Naive thymus-derived CD4-positive, alpha-beta T cell (primary cell): ENCODE measurements at places on chromosomes 16 and 17. TPM values are rescaled to one million over a fixed set of nuclear protein-coding genes. Genes with fewer than 3 reads are reported as not detected.

DNA sequence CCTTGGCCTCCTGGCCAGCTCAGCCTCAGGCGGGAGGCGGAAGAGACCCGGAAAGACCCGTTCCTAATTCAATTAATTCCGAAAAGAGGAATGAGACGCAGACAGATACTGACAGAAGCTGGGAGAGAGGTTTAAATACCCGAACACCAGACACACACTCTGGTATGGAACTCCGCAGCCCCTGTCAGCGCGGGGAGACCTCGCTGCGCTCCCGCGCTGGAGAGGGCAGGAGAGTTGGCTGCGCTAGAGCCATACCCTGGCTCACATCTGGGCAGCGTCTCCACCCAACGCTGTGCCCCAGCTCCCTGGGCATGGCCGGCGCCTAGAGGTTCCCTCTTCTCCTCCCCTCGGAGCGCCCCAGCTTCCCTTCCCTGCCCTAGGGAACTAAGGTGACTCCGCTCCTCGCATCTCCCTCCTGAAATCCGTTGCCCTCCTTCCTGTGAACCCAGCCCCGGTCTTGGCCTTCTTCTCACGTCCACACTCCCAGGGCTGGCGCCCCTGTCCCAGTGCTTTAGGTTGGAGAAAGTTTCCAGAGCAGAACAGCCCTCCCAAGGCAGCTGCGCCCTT lies 8.0 kb downstream of the NEUROD2 start:
- H3K4me3 ChIP-seq, result no peak overlapping the region
- H3K27me3 ChIP-seq, result peaks cover 19% of the 10 kb centered on the region
- H3K36me3 ChIP-seq, result no peaks in the 10 kb centered on the region
- DNase-seq, result no peak

DNA sequence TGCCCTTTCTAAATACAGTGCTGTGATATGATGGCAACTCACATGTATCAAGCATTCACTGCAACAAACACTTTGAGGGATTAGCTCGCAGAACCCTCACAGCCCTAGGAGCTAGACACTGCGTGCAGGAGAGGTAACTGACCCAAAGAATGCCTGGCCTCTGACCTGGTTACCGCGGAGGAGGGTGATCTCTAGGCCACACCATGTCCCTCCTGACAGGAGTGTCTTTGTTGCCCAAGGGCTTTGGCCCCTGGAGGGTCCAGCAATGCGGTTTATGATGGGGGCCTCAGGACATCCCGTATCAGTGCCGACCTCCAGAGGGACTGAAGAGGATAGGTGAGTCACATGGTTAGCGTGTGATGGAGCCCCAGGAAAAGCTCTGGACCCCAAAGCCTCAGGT lies 130.6 kb downstream of the MGAT5B start:
- no peaks in the 10 kb centered on the region for H3K27me3 ChIP-seq
- H3K36me3 ChIP-seq, result no peaks in the 10 kb centered on the region
- peaks cover 33% of the 10 kb centered on the region for H3K4me1 ChIP-seq
- peak overlapping the region; percentile 70 for H3K27ac ChIP-seq
- peak overlapping the region; percentile 52 for H3K4me3 ChIP-seq
- no peak for DNase-seq

- H3K4me3 ChIP-seq, result no peak overlapping the region
- H3K4me1 ChIP-seq, result no peaks in the 10 kb centered on the region
- no peak for DNase-seq
- no peaks in the 10 kb centered on the region for H3K36me3 ChIP-seq
- no peak overlapping the region for H3K27ac ChIP-seq
These were observed 46.5 kb downstream of the SSH2 start for GRCh38 chr17:29883497-29883896.

GRCh38 chr17:74795327-74796020 lies 19.3 kb upstream of the NAT9 start:
- H3K27ac ChIP-seq, result no peak overlapping the region
- H3K4me3 ChIP-seq, result no peak overlapping the region
- DNase-seq, result no peak

DNA sequence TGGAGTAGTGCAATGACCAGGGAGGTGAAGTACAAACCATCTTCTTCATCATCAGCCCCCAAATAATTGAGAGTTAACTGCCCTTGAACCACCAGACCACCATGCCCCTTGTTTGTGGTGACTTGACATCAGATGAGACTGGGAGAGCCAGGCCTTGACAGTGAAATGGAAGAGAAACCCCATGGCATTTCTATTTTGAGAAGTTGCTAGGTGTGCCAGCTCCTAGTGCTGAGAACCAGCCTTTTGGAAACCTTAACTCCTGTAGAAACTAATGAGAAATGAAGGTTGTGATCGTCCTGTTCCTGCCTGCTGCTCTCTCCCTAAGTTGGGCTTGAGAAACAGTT lies 2.8 kb downstream of the TMEM94 start:
- no peaks in the 10 kb centered on the region for H3K36me3 ChIP-seq
- H3K4me1 ChIP-seq, result peaks cover 10% of the 10 kb centered on the region
- DNase-seq, result no peak
- no peak overlapping the region for H3K4me3 ChIP-seq
- no peak overlapping the region for H3K27ac ChIP-seq
- H3K27me3 ChIP-seq, result no peaks in the 10 kb centered on the region

DNA sequence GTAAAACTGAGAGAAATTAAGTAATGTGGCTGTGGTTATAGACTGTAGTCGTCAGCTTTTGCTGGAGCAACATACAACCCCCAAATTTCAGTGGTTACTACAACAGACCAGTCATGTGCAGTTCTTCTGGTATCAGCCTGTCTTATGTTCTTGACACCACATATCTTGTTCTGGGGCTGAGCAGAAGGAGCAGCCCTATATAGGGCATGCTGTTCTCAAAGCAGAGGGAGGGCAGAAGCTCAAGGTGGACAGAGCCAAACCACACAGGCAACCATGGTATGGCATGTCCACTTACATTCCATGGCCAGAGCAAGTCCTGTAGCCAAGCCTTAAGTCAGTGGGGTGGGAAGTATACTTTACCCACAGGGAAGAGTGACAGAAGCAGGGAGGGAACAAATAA lies 7.7 kb downstream of the PRKAR1A start:
- no peak for DNase-seq
- H3K27ac ChIP-seq, result no peak overlapping the region
- no peak overlapping the region for H3K4me3 ChIP-seq
- H3K4me1 ChIP-seq, result no peaks in the 10 kb centered on the region

DNA sequence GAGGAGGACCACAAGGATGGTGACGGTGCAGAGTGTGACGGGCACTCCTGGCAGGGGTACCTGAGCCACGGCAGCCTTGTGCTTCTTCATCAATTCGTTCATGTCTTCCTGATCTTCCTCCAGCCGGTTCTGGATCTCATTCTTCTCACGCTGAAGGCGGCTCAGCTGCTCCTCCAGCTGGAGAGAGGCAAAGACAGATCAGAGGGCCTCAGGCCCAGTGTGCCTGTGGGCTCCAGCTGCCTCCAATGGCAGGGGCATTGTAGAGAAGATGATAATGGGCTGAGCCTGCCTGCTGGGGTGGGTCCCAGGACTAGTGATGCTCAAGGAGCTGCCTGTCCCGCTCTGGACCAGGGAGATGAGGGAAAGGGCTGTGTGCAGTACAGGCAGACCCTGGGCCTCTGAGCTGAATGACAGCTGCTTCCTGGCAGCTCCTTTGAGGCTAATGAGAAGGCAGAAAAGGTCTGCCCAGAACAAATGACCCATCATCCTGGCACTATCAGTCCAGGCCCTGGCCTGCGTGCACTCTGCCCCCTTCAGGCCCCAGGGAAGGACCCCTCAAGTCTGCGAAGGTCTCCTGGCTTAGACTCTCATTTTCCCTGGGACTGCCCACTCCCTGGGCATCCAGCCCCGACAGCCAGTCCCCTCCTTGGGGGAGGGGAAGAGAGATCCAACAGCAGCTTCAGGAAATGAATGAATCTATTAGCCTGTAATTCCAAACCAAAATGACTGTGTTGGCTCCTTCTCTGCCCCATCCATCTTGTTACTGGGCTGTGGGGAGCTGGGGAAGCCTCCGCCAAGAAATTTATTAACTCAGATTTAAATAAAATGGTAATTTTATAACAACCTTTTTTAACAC lies 48.0 kb downstream of the PIPOX start:
- no peaks in the 10 kb centered on the region for H3K27me3 ChIP-seq
- peaks cover 6% of the 10 kb centered on the region for H3K36me3 ChIP-seq
- H3K27ac ChIP-seq, result no peak overlapping the region
- H3K4me1 ChIP-seq, result no peaks in the 10 kb centered on the region

DNA sequence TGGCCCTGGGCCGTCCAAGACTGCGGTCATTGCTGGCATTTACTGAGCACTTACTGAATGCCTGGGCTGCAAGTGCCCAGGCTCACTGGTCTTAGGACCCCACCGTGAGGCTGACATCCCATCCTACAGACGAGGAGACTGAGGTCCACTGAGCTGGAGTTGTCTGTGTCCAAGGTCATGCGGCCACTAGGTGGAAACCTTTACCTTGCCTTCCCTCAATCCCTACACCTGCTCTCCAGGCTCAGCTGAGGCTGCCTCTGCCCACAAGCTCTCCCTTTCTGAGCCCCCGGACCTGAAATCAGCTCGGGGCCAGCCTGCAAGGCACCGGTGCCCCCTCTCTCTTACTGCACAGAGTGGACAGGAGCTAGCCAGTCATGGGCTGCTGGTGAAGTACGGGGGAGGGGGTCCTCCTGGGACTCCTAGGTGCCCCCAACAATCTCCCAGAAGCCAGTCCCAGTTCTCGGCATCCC lies 1.5 kb downstream of the CASKIN1 start:
- no peaks in the 10 kb centered on the region for H3K36me3 ChIP-seq
- peaks cover 8% of the 10 kb centered on the region for H3K4me1 ChIP-seq
- no peak overlapping the region for H3K27ac ChIP-seq
- H3K27me3 ChIP-seq, result peaks cover 6% of the 10 kb centered on the region
- H3K4me3 ChIP-seq, result no peak overlapping the region

GAST gene
- not detected for total RNA-seq

DNA sequence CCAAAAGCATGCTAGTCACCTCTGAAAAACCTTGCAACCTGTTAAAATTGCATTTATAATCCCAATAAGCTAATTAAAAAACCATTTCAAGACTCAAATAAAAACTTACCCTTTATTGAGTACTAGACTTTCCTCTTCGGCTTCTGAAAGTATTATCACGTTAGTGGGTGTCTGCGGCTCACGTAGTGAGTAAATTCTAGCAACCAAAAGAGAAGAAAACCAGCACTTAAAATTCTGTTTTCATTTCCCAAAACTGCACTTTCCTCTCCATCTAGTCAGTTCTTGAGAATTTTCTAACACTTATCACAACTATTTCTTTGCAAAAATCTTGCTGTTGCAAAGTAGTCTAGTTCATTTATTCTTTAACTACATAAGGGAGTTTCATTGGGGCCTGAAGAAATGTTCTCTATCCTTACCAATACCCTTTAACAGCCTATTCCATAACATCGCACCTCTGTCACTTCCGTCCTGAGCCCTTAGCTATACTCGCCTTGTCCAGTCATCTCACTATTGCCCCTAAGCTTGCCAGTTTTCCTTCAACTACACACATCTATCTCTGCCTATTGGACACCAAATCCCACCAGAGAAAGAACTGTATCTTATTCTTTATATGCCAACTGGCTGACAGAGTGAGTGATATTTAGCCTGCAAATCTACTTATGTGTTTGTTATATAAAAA lies 8.7 kb downstream of the NUP88 start:
- H3K27ac ChIP-seq, result no peak overlapping the region
- H3K36me3 ChIP-seq, result peaks cover 55% of the 10 kb centered on the region
- H3K4me3 ChIP-seq, result no peak overlapping the region
- H3K27me3 ChIP-seq, result no peaks in the 10 kb centered on the region
- no peaks in the 10 kb centered on the region for H3K4me1 ChIP-seq

DNA sequence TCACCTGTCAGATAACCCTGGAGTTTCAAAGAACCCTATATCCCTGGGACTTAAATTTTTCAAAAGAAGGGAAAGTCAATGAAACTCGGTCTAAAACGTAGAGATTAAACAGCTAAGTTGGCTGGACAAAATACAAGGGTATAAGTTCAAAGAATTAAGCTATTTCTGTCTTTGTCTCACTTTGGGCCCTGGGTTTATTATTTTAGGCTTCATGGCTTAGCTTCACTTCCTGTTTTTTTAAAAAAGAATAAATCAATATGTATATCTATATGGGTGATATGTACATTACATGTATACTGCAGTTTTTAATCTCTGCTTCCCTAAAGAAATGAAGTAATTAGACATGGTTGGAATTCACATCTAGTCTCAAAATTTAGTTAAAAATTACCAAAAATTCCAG lies 132.3 kb downstream of the TRIM37 start:
- no peaks in the 10 kb centered on the region for H3K27me3 ChIP-seq
- H3K4me3 ChIP-seq, result no peak overlapping the region
- no peaks in the 10 kb centered on the region for H3K4me1 ChIP-seq
- H3K27ac ChIP-seq, result no peak overlapping the region

- H3K4me3 ChIP-seq, result no peak overlapping the region
- no peaks in the 10 kb centered on the region for H3K36me3 ChIP-seq
- no peak for DNase-seq
These were observed 606 bp upstream of the C17orf113 start for GRCh38 chr17:42051013-42051400.

CRHR1 gene
- not detected for total RNA-seq

- no peaks in the 10 kb centered on the region for H3K4me1 ChIP-seq
- H3K27ac ChIP-seq, result no peak overlapping the region
- H3K4me3 ChIP-seq, result no peak overlapping the region
These were observed 13.6 kb downstream of the CARHSP1 start for GRCh38 chr16:8855051-8855786.

- no peak overlapping the region for H3K27ac ChIP-seq
- peaks cover 16% of the 10 kb centered on the region for H3K4me1 ChIP-seq
- no peak for DNase-seq
- no peaks in the 10 kb centered on the region for H3K27me3 ChIP-seq
These were observed 13.5 kb upstream of the INPP5K start for GRCh38 chr17:1529863-1530262.

DNA sequence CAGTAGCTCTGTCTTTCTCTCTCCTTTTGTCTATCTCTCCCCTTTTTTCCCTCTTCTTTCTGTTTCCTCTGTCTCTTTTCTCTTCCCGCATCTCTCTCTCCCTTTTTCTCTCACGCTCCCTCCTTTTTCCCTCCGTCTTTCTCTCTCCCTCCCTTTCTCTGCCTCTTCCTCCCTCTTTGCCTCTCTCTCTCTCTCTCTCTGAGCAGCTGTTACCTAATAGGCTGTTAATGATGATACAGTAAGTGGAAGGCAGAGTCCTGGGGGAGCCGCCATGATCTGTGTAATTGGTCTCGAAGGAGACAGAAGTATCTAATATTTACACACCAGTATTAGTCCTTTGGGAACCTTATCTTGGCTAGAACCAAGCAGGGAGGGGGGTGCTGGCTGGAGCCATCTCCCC lies 136.1 kb upstream of the CIBAR2 start:
- H3K27me3 ChIP-seq, result no peaks in the 10 kb centered on the region
- H3K4me3 ChIP-seq, result no peak overlapping the region
- no peaks in the 10 kb centered on the region for H3K36me3 ChIP-seq
- no peaks in the 10 kb centered on the region for H3K4me1 ChIP-seq
